Activated T-cell treated with anti-CD3 and anti-CD28 coated beads for 24 hours (primary cell): ENCODE measurements at places on chromosomes 12 and 14.

DNA sequence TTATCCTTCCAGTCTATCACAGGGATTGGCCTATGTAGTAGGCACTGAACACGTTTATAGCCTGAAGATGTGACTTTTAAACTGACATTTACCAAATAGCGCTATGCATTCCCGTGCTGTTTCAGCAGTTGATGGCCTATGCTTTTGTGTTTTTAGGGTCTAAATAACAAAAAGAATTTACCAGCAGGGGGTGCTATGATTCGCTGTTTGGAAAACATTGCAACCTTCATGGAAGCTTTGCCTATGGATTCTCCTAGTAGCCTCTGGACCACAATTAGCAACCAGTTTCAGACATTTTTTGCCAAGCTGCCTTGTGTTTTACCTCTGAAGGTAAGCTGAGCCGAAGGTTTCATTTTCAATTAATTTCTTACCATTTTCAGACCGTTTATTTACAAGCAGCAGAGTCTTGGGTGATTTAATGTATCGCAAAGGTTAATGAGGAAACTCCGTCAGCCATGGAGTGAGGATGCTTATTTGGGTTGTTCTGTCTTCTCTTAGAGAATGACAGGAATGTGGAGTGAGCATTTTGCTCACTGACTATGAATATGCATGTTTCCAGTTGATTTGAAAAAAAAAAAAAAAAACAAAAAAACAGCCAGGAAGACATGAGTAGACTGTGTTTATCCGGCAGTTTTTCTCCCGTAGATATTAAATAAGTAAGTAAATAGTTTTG, 133.1 kb downstream of the PRIMA1 start:
- DNase-seq, result no peak

- no peak for DNase-seq
These were observed 3.9 kb downstream of the CD163 start for GRCh38 chr12:7499636-7500035.

DNA sequence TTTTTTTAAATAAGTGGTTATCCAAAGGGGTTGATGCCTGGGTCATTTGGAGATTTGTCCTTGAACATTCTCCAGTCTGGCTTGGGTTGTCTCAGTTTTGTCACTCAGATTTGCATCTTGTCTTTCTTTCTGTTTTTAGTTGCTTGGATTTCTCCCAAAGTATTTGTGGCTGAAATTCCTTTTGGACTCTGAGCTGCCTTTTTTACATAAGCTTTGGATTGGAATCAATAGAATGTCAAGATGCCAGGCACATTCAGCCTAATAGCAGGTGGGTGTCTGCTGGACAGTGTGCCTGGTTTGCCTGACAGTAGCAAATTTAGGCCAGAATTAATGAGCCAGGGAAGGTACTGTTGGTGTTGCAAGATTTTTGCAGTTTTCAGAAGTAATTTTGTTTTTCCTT, 50.0 kb downstream of the FLRT2 start:
- no peak for DNase-seq

DNA sequence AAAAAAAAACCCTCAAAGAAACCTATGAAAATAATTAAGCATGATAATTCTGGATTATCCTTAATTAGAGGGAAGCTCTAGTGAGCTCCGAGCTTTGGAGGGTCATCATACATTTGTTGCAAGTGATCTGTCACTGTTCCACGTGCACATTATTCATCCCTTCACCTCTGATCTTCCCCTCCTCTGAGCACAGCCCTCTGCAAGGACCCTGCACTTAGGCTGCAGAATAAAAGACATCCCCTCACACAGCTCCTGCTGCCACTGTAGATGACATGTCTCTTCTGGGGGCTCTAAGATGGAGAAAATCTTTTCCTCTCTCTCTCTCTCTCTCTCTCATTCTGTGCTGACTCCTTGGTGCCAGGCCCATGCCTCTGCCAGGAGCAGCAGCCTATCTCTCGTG, 300.4 kb downstream of the EGLN3 start:
- DNase-seq, result no peak

DNA sequence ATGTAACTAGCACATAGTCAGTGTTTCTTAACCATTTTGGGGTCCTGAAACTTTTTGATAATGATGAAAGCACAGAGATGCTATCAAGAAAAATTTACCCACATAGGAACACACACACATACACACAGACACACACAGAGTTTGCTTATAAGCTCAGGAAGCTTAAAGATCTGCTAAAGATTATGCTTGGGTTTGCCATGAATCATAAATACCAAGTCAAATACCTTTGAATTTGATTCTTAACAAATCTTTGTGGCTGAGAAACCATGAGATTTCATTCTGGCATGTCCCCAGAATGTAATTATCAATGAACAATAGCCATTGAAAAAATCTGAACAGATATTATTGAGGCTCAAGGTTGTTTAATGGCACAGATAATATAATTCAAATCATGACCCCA, 89.2 kb downstream of the NTS start:
- no peak for DNase-seq

- DNase-seq, result no peak
These were observed 35.2 kb downstream of the ZFP36L1 start for GRCh38 chr14:68757618-68758081.

DNA sequence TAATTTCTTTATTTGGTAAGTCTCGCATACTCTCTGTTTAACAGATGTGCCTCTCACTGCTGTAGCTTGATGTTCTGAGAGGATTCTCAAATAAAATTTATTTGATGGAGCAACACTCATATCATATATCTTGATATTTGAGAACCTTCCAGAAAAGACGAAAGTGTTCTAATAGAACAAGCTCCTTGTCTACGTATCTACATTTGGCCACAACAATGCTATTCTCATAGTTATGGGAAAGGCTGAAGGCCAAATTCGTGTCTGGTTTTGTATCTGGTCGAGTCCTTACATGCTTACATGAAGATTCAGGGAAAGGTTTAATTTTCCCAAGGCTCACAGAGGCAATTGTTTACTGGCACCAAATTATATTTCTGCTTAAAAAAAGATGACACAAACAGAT, 186.7 kb upstream of the SLC38A2 start:
- DNase-seq, result no peak

DNA sequence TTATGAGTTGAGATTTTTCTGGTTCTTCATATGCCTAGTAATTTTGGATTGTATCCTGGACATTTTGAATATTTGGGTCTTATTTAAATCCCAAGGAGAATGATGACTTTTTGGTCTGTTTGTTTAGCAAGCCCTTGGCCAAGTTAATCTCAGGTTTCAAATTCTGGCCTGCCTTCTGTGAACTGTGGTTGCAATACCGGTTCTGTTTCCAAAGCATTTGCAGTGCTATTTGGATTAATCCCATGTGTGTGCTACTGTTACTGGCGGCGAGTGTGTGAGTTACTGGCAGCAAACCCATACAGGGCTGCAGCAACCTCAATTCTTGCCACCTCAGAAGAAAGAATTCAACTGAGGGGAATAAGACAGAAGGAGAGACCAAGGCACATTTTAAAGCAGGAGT, 51.1 kb downstream of the TMEM260 start:
- DNase-seq, result no peak

GRCh38 chr14:56617084-56617483, 37.5 kb downstream of the TMEM260 start:
- no peak for DNase-seq

DNA sequence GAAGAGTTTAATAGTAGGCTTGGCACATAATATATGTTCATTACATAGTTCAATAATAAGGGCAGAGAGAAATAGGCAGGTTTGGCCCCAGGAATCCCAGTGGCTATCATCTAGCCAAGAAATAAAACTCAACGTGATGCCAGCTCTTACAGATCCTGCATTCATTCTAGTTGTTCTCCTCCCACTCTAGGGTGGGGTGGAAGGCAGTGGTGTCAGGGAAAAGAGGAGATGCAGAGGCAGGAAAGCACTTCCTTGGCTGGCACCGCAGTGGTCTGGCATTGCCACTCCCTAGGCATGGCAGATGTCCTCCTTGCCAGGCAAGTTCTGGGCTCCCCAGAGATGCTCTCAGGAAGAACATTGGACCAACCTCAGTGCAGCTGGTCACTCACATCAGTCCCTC, 383.6 kb downstream of the GRIN2B start:
- no peak for DNase-seq

GRCh38 chr12:91098941-91099340, 12.4 kb downstream of the LUM start:
- DNase-seq, result no peak

DNA sequence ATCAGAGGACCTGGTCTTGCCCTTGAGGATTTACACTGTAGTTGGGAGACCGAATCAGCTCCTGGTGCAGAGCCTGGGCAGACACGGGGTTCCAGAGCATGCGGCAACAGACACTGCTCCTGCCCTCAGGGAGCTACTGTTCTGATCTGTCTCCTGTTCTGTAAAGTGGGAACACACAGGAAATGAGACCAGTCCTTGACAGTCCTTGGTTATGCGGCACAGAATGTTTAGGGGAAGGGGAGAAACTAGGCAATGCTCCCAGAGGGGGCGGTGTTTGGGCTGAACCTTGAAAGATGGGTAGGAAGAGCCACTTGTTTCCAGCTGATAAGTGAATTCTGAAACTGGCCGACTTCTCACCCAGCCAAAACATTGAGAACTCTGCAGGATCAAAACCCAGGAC, 132.4 kb downstream of the ZFP36L1 start:
- DNase-seq, result no peak

GRCh38 chr14:93431036-93431670, 414 bp downstream of the UNC79 start:
- DNase-seq, result no peak

DNA sequence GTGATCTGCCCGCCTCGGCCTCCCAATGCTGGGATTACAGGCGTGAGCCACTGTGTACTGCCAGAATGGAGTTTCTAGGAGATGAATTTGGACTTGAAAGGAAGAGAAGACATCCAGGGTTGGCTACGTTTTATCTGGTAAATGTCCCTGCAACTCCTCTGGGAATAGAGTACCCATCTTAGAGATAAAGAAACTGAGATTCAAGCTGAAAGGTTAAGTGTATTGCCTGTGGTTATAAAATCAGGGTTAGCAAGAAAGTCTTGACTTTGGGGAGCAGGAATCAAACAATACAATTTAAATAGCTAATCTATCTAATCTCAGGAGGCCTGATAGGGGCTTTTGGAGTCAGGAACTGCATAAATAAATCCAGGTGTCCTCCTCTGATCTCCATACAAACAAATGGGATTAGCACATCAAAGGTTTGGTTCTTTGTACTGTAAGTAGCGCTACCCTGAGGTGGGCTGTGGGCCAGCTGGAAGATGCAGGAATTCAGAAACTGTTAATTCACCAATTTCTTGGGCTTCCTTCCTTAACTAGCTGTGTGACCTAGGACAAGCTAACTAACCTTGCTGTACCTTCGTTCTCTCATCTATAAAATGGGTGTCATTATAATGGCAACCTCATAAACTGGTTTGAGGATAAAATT, 45.1 kb downstream of the TBX3 start:
- DNase-seq, result no peak

- no peak for DNase-seq
These were observed 45.9 kb upstream of the CNOT2 start for GRCh38 chr12:70197345-70197744.

GRCh38 chr12:12902036-12902435, 10.7 kb downstream of the GPRC5A start:
- no peak for DNase-seq

GRCh38 chr12:53578783-53579182, 47.4 kb downstream of the ATF7 start:
- no peak for DNase-seq

- DNase-seq, result no peak
These were observed 97.4 kb downstream of the C12orf75 start for GRCh38 chr12:105427883-105428282.

GRCh38 chr14:86404425-86404824, 874.5 kb downstream of the FLRT2 start:
- no peak for DNase-seq

DNA sequence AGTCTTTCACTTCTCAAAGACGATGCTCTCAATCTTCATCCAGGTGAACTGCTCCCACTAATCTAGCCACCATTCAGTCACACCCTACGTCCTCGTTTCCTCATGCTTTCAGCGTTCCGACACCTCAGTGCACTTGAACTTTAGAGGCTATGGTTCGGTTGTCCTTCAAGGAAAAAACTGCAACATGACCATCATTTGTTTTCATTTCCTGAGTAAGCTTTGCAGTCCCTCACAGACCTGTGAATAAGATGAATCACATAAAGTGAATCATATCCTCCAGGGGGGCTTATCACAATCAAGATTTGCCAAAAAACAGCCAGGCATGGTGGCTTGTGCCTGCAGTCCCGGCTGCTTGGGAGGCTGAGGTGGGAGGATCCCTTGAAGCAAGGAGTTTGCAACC, 80.2 kb downstream of the TMCC3 start:
- DNase-seq, result no peak

GRCh38 chr12:128807161-128807724, 16.5 kb downstream of the SLC15A4 start:
- DNase-seq, result no peak

GRCh38 chr12:125443341-125443740, 378.1 kb downstream of the AACS start:
- no peak for DNase-seq

GRCh38 chr12:9742661-9743060, 9.8 kb upstream of the CLECL1 start:
- no peak for DNase-seq

DNA sequence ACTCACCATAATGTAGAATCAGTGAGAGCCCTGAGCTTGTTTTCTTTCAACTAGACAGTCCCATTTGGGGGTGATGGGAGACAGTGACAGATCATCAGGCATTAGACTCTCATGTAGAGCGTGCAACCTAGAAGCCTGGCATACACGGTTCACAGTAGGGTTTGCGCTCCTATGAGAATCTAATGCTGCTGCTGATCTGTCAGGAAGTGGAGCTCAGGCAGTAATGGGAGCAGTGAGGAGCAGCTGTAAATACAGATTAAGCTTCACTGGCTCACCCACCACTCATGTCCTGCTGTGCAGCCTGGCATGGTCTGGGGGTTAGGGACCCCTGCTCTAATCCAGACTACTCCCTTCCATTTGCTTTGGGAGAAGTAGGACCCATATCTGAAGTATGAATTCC, 55.6 kb downstream of the FNTB start:
- DNase-seq, result no peak

- DNase-seq, result no peak
These were observed 298.4 kb downstream of the NUAK1 start for GRCh38 chr12:105840384-105840783.

- DNase-seq, result no peak
These were observed at the start of gene TSHR for GRCh38 chr14:80955416-80955941. TSS of gene TSHR (plus strand) at chr14:80955621. CDS start at chr14:80955681, 60 bp downstream.

DNA sequence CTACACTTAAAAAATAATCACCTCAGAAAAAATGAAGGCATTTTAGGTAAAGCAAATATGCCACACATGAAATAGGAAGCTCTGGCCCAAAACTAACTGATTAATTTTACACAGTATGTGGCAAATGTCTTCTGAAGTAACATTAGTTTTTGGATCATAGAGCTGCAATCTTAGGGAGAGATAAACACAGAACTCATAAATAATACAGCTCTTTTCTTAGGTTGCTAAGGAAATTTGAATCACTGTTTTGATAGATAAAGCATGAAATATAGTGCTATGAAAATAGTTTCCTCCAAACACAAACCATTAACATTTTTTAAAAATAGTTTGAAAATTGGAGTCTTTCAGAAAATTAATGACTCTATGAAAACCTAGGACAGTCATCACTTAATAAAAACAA, 15.0 kb downstream of the RASSF9 start:
- no peak for DNase-seq
